ENCODE measurements at places on chromosomes 5 and 9.
A peak's percentile ranks its signal among the peaks of the same experiment; 100 is the strongest.

- DNase-seq = no peak
Measured at GRCh38 chr5:55564721-55565120, 30.0 kb upstream of the PLPP1 start.

DNA sequence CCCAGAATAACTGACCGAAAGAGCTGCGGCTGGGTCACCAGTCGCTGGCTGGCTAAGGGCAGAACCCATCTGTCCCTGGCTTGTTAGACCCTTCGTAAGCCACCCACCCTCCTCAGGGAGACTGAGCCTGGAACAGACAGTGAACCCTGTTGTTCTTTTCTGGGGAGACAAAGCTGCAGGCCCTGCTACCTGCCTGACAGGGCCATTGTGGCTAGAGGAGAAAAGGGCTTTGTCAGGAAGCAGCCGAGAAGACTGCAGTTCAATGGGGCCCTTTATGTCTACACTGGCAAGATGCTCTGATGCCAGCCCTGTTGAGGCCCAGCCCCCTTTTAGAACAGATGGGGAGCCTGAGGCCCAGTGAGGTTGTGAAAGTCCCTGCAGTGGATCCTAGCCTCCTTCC, 3.7 kb upstream of the NIPAL4 start:
- no peak for DNase-seq

GRCh38 chr9:111937301-111937700, 40.7 kb downstream of the UGCG start:
- no peak for DNase-seq

GRCh38 chr5:52988335-52989024, 672 bp upstream of the ITGA2 start:
- no peak for DNase-seq

DNA sequence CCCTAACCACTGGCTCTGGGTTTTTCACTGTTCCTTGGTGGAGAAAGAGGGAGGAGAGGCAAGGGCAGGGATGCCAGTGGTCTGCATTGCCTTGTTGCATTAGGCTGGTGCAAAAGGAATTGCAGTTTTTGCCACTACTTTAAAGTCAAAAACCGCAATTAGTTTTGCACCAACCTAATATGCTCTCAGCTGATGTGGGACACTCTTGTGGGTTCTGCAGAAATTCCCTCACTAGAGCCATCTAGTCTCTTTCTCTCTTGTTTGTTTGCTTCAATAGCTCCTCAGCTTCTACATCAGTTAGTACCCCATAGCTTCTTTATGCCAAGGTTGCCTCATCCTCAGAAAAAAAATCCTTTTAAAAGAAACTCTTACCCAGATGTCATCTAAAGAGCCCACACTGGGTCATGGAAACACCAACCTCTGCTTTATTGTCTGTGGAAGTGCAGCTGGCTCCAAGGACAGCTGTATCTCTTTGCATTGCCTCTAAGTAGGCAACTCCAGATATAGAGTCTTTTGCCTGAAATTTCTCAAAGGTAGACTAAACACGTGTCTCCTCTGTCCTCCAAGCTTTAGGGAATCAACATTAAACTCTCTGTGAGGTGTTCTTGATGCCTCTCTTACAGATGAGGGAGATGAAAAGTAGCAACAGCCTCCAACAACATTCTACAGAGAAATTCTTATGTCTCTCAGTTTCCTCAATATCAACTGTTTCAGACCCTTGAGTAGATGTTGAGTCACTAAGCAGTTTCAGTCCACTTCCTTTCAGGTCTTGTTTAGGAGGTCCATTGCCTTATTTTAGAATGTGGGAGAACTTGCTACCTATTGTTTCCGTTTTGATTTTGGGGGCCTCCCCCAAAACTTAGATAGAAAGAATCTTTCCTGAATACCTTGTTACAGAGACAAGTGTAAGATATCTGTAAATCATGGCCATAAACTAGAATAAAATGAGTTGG, 84.9 kb upstream of the MEF2C start:
- DNase-seq = no peak

DNA sequence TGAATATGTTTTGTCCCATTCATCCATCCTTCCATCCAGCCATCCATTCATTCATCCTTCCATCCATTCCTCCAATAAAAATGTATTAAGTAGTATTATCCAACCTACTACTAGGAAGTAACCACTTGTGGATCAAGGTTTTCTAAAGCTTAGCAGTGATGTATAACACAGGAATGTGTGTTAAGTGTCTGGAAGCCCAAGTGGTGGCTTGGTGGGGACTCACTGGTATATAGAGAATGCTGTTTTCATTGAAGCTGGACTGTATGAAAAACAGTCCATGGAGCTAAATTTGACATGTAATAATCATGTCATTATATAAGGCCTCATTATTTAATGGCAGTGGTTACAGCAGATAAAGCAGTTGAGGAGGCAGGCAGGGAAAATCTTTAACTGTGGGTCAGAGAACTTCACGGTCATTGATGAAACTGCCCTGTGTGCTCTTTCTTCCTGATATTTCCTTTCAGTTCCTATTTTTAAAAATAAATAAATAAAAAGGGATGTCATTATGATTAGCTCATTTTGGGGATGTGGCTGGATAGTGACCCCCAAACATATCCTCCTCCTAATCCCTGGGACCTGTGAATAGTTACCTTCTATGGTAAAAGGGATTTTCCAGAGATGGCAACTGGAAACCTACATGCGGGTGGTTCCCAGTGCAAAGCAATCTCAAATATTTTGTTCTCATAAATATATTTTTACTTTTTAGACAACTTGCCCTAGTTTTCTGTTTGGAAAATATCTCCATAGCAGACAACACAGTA, 82.3 kb downstream of the DAPK1 start:
- DNase-seq = no peak

GRCh38 chr9:90961375-90961774, 159.8 kb downstream of the SYK start:
- peak; percentile 78 for DNase-seq

DNA sequence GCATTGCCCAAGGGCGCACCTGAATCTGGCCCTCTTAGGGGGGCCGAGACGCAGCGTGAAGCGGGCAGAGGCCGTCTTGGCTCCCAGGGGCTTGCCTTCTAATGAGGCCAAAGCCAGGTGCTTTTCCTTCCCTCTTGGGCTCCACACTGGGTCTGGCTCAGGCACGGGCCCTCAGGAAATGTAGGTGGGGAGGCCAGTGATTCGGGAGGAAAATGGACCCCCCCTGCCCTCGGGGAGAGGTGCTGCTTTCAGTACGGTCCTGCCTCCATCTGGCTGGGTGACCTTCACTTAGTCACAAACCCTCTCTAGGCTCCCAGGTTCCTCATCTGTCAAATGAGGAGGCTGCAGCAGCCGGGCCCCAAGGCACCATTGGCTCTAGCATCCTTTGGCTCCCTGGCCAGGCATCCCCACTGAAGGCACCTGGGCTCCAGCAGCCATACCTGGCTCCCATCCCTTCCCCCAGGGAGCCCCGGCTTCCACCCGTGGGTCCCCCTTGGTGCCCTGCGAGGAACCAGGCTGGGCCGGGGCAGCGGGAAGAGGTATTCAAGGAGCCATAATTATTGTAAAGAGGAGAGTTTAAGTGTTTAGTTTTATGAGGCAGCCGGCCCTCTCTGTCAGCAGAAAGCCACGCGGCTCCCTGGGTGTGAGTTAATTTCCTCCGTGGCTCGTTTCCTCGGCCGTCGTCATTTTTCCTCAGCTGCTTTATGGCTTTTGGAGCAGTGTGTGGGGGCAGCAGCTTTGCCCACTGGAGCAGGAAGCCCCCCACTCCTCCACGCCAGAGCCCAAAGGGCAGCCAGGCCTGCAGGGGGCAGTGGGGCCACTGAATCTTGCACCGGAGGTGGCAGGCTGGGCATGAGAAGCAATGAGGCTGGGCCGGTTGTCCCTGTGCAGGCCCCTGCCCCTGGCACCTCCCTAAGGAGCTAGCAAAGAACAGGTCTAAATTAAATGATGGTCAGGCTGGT, 24.9 kb upstream of the UNC5A start:
- no peak for DNase-seq

- peak; percentile 9 for DNase-seq
Measured at GRCh38 chr9:9912459-9912858, 700.3 kb downstream of the PTPRD start.

- DNase-seq = no peak
Measured at GRCh38 chr5:165231821-165232508, 1726.5 kb downstream of the MAT2B start.

Measured in NCI-H510A treated with DMSO at 0.1 percent for 48 hours (cell line).